ENCODE measurements at places on chromosomes 12 and 14. TPM values are rescaled to one million over a fixed set of nuclear protein-coding genes. Genes with fewer than 3 reads are reported as not detected.

The GALNT9 gene
- total RNA-seq, result 6.4 TPM

The OASL gene
- total RNA-seq, result 4.1 TPM

The IL31 gene
- not detected for total RNA-seq

The NPFF gene
- not detected for total RNA-seq

The C3AR1 gene
- not detected for total RNA-seq

The GNB3 gene
- 2.1 TPM for total RNA-seq

The DPPA3 gene
- total RNA-seq, result not detected

The RHNO1 gene
- total RNA-seq, result 45.7 TPM

The DEGS2 gene
- 1.6 TPM for total RNA-seq

The GLIPR1L2 gene
- total RNA-seq, result not detected

The KLRC3 gene
- not detected for total RNA-seq

The NTF3 gene
- not detected for total RNA-seq

The WSCD2 gene
- not detected for total RNA-seq

The EIF4B gene
- total RNA-seq, result 311 TPM

The COCH gene
- total RNA-seq, result 21.0 TPM

The NRL gene
- 0.65 TPM for total RNA-seq

The RNASE1 gene
- 0.33 TPM for total RNA-seq

The RIPK3 gene
- not detected for total RNA-seq

The GLIPR1 gene
- total RNA-seq, result 31.6 TPM

Measured in A549 treated with ZK216348 at 1 μM for 4 hours (cell line).